ENCODE measurements at places on chromosomes 1 and 21.

- DNase-seq: peak; percentile 20
These were observed 44.3 kb upstream of the GTF2B start for GRCh38 chr1:88935522-88936222.

- DNase-seq: no peak
These were observed 18.0 kb downstream of the FAAP20 start for GRCh38 chr1:2176615-2177014.

DNA sequence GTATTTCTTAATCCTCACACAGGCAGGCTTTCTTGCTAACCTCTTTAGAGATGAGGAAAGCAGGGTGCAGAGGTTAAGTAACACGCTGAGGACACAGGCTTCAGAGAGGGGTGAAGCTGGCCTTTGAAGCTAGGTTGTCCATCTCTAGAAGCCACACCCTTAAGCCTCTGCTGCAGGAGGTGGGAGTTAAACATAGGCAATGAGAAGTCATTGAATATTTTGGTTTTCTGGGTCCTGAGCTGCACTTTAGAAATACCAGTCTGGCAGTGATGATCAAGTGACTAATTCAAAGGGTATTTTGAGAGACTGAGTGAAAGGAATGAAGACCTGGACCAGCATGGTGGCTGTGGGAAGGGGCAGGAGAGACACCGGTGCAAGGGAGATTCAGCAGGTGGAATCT lies 9.9 kb downstream of the KCNJ15 start:
- no peak for DNase-seq

- DNase-seq: no peak
These were observed 5.2 kb upstream of the INPP5B start for GRCh38 chr1:37951783-37952624.

- no peak for DNase-seq
These were observed 72.1 kb downstream of the S1PR1 start for GRCh38 chr1:101308935-101309333.

- no peak for DNase-seq
These were observed 17.8 kb upstream of the CNR2 start for GRCh38 chr1:23930861-23931490.

- DNase-seq: no peak
These were observed 1.0 kb downstream of the RCC1 start for GRCh38 chr1:28506907-28507246.

DNA sequence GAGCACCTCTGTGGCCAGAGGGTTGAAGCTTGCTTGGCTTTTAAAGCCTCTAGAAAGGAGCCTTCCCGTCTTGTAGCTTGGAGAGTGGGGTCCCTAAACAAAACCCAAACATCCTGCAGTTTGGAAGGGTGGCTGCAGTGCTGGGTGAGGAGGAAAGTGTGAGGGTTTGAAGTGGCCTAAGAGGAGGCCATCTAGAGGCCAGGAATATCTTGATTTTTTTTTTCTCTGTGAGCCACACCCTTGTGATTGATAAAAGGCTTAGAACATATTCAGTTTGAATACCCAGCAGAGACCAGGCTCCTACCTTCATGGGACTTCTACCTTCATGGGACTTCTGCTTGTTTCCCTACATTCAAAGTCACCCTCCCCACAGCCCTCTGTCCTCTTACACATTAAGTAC lies 37.3 kb upstream of the PIGV start:
- no peak for DNase-seq

- no peak for DNase-seq
These were observed 6.9 kb downstream of the TTC13 start for GRCh38 chr1:230971771-230972170.

- DNase-seq: no peak
These were observed 86.2 kb downstream of the SIK1 start for GRCh38 chr21:43340491-43341377.

DNA sequence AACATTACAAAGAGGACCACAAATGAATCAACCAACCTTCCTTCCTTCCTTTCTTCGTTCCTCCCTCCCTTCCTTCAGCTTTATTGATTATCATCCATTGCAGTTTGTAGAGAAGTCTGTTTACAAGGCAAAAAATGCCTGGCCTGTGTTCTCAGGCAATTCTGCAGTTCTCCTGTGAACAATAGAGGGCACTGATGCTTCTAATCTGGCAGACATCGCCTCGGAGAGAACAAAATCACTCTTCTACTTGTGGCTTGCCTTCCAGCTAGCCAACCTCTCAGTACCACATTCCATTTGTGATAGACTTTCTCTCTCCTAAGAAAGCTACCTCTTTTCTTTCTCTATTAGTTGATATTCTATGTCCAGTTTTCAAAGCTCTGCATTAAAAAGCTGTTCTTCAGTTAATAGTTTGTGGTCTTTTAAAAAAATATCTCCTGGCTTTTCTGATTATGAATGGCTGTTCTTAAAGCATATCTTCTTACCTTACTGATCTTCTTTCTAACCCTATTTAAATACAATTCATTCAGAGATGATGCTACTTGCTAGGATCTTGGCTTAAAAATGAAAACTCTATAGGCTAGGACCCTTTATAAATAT lies 26.9 kb upstream of the ESRRG start:
- no peak for DNase-seq

DNA sequence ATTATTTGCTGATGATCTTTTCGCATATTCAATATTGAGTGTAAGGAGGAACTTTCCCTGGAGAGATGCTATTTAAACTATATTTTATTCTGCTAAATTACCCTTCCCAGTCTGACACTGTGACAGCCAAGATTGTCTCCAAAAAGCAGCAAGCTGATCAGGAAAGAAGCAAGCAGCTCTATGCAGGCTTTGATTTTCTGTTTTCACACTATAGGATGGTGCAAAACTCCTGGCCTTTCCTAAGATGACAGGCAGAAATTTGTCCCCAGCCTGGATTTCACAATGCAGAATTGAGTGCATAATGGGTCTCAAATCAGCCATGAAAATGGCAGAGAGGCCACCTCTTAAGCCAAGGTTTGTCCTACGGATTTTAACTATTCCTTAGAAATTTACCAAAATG lies 1.1 kb downstream of the SGIP1 start:
- DNase-seq: no peak

- no peak for DNase-seq
These were observed 43.4 kb downstream of the TSNAX start for GRCh38 chr1:231571904-231572303.

DNA sequence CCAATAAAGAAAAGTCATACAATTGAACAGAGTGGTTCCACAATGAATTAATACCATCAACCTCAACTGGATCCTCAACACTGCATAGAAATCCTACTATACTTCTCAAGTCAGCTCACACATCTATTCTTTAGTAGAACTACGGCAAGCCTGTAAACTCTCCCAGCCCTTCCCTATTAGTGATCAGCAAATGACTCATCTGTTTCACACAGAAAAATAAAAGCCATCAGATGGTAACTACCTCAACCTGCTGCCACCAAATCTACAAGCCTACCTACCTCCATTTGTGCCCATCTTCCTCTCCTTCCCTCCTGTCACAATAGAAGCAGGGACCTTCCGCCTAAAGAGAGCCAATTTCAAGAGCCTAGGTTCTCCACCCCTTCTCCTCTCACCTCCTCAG lies 63.6 kb downstream of the DMAP1 start:
- DNase-seq: no peak

DNA sequence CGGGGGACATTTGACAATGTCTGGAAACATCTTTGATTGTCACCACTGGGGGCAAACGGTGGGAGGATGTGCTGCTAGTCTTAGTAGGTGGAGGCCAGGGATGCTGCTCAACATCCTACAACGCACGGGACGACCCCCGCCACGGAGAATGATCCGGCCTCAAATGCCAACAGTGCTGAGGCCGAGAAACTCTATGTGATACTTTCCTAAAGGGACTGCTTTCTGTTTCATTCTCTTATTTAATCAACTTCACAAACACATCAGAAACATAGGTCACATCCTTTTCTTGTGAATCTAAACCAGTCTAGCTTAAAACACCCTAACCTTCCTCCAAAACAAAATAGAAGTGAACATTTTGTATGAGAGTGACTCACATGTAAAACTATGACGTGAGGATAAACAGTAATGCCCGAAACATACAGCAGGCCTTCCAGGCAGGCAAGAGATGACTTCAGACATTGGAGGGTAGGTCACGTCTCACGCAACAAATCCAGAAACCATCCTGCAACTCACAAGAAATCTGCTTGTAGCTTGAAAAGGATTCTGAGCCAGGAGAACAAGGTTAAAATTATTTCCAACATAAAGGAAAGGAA lies 37.2 kb upstream of the ETS2 start:
- no peak for DNase-seq
